ENCODE measurements at places on chromosomes 4 and X.
A peak's percentile ranks its signal among the peaks of the same experiment; 100 is the strongest.

- DNase-seq = no peak
Measured at GRCh38 chr4:12446657-12447185, 1018.0 kb upstream of the HS3ST1 start.

GRCh38 chrX:10660171-10660570 is 39.8 kb upstream of the MID1 start:
- peak; percentile 68 for DNase-seq

- no peak for DNase-seq
Measured at GRCh38 chr4:164239976-164240375, 514.0 kb upstream of the SMIM31 start.

DNA sequence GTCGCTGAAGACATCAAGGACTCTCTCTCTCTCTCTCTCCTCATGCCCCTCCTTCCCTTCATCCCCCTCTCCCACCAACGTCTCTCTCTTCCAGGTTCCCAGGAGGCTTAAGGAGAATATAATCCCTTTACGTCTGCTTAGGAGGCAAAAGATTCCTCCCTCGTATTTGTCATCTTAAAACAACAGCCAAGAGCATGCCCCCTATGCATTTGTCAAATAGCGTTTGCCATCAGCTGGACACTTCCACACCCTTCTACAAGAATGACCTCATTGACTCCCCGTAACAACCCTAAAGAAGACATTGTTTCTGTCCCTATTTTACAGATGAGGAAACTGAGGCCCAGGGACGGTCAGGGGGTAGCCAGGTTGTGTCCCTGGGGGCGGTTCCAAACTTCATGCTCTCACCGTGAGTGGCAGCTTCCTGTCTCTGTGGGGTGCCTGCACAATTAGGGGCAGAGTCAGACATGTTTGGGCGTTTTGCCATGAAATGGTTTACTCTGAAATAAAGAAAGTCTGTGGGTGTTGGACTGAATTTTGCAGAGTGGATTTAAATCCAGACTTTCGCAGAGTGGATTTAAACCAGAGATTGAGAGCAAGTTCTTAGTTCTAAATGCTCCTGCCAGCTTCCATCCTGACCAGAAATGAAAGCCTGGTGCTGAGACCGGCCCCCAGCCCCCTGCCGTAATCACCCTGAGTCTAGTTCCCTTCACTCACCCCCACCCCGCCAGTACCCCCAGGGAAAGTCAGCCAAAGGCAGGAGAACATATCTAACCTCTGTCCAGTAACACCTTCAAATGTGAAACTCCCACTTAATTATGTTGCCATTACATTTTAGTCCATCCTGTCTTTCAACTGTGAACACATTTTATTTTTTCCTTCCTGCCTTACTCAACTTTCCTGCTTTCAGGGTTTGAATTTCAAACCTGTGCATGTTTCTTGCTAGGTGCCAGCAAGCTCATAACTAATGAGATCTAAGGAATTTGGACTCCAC is 44.3 kb upstream of the TBL1X start:
- peak; percentile 19 for DNase-seq

DNA sequence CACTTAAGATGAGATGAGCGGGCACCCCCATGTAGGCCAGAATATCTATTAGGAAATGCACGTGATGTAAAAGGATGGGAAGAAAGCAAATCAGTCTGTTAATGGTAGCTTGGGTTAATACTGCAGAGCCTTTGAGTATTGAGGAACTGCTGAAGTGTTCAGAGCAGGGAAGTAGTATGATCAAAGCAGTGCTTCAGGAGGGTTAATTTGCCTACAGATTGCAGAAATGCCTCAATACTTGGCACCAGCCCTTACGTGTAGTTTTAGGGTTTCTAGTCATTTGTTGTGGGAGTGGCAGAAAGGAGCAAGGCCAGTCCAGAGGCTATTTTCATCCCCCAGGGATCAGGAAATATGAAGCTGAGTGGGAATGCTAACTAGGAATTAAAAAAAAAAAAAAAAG is 19.7 kb downstream of the ZFX start:
- DNase-seq = no peak

DNA sequence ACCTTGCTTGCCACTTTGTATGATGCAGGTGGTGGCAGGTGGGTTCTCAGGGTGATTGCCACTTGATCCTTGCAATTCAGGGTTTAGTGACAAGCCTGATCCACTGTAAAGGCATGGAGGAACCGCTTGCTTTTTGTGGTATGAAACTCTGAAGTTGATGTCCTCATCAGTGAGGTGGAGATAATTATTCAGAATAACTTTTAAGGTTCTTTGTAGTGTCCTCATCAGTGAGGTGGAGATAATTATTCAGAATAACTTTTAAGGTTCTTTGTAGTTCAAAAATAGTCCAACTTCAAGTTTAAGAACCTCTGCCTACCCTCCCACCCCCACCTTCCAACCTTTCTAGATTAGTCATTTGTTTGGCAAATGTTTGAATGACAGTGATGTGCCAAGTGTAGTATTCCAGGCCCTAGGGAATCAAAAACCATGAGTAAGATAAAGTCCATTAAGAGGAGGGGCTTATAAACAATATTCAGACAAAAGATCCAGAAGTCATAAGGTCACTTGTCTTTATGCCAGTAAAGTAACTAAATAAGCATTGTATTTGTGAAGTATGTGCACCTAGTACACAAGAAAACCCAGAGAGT is 51.2 kb downstream of the DCUN1D4 start:
- DNase-seq = no peak

GRCh38 chrX:12955882-12956703 is 18.8 kb upstream of the TMSB4X start:
- DNase-seq = no peak

DNA sequence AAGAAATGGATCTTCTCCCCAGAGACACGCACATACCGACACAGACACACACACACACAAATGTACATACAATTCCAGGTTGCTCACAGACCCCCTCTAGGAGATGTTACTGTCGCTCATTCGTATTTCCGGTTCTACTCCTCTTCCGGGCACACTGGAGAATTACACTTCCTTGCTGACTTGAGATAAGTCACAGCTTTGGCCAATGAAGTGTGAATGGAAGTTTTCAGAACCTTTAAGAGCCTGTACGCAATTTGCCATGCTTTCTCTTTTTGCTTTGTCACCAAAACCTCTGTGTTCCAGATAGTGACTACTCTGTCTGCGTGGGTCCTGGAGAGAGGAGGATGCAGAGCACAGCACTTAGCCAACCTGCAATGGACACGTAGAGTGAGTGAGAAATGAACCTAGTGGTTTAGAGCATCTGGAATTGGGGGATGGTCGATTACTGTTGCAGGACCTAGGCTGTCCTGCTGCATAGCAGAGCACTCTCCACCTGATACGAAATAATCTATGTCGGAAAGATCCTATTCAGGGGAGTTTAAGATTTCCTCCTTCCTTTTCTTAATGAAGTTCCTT is 239.5 kb upstream of the TET2 start:
- no peak for DNase-seq

DNA sequence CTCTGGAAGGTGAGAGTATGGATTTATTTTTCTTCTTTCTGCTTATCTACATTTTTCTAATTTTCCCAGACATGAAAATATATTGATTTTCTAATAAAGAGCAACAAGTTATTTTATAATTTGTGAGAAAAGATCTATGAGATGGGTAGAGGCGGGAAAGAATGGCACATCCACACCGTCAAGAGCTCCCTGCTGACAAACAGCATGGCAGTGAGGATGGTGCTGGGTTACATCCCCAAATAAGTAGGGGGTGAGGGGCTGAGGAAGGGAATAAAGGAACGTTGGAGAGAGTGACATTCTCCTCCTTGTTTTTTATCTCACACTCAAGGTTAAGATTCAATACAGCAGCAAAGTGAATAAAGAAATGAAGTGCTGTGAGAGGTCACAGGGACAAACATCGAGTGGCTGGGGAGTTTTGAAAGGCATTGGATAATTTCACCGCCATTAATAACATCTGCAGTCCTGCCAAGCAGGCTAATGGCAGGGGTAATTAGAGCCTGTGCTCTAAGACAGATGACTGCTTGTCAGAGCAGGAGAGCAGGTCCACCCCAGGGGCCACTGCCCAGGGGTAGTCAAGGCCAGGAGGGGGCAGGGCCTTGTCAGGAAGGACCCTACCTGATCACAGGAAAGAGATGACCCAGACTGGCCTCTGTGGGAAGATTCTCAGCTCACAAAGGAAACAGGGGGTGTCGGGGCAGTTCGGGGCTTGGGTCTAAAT is 323.8 kb downstream of the FBXW7 start:
- no peak for DNase-seq

- no peak for DNase-seq
Measured at GRCh38 chr4:40586034-40586433, 43.6 kb downstream of the RBM47 start.

DNA sequence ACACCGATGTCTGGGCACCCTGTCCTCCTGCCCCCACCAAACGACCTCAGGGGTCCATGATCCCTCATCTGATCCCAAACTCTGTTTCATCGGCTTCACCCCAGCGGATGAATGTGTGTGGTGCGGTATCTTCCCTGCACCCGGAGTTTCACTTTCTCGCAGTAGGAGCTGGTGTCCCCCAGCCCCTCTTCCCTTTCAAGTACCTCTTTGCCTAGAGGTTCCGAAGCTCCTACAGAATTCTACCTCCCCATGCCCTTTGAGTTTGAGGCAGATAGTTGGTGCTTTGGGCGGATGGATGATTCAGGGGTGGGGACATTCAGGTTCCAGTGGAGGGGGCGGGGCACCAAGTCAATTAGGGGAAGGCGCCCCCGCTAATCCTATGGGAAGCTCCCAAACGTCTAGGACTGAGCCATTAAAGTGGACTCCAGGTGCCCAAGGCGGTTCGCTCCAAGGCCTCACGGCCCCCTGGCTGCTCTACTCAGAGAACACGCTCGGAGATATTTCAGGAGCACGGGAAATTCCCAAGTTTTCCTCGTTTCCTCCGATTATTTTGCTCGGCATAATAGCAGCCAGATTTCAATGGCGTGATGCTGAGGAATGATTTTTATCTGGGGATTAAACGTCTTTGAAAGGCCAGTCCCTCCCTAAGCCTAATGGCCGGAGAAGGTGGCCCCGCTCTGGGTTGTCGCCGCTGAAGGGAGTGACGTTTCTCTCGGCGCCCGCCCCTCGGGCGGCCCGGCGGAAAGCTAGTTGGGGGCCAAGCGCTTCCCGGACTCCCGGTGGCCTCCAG is 1.3 kb downstream of the MSX1 start:
- peak; percentile 80 for DNase-seq

DNA sequence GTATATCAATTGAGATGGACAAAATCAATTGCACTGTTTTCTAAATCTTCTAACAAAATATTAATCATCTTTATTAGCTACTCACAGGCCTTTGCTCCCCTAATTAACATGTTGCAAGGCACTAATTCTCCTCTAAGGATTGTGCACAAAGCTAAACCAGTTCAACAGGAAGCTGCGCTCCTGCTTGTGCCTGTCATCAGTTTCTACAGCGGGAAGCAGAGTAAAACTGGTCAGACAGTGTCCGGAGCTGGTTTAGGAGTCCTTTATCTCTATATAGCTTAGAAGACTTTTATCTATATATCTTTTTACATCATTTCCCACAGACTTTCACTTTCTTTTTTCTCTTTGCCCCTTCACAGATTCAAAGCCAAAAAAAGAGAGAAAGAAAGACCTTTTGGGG is 79.1 kb downstream of the ELOVL6 start:
- DNase-seq = no peak

DNA sequence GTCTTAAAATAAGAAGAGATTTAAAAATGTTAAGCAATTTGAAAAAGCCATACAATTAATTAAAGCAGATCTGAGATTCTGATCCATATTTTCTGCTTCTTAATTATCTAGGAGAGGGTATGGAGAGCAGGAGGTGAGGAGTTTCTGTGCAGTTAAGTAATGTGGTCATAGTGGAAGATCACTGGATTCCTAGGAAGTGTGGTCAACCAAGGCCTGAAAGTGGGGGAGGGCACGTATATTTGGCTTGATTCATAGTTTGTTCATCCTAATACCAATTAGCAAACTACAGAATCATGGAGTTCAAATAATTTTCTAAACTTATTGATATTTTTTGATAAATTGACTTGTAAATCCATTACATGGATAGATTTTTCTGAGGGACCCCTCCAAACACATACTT is 768.3 kb downstream of the RAPGEF2 start:
- DNase-seq = no peak

DNA sequence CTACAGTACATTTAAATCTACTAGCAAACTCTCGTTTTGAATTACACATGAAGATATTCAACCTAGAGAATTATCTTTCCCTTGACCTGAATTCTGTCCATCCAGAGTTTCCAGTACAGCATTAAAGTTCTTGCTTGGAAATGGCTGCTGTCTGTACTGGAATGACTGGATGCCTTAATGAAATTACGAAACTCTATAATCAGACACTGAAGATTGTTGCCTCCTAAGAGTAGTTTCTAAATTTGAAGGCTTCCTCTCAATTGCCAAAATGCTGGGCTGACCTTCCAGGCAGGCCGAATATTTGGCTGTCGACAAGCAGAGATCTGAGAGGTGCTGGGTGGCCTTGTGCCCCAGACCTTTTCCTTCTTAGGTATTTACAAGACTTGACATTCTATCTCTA is 215.1 kb upstream of the GPC4 start:
- no peak for DNase-seq

GRCh38 chr4:169136330-169136729 is 126.3 kb upstream of the CBR4 start:
- no peak for DNase-seq

GRCh38 chr4:114384629-114385028 is 214.0 kb upstream of the UGT8 start:
- no peak for DNase-seq

DNA sequence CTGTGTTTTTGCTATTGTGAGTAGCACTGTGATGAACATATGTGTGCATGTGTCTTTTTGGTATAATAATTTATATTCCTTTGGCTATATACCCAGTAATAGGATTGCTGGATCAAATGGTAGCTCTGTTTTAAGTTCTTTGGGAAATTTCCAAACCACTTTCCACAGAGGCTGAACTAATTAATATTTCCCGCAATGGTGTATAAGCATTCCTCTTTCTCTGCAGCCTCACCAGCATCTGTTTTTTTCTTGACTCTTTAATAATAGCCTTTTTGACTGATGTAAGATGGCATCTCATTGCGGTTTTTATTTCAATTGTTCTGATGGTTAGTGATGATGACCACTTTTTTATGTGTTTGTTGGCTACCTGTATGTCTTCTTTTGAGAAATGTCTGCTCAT is 247.7 kb upstream of the NDST3 start:
- DNase-seq = no peak

DNA sequence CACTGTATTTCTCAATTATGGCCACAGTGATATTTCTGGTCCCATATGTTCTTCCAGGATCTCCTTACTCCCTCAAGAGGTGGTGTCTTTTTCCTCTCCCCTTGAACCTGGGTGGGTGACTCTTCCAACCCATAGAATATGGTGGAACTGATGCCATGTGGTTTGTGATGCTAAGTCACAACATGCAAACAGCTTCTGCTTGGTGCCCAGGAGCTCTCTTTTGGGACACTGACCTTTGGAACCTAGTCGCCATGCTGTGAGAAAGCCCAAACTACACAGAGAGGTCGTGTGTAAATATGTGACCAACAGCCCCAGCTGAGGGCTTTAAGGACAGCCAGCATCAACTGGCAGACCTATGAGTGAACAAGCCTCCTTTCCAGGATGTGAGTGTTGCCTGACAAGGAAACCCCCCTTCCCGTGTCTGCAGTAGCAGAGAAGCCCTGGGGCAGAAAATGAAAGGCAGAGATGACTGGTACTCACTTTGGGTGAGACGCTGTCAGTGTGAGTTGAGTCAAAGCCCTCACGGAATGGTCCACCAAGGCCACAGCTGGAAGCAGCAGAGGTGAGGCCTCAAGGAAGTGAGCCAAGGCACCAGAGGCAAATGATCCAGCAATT is 223.4 kb downstream of the BCOR start:
- DNase-seq = no peak
